ENCODE measurements at places on chromosomes 7 and 10. TPM values are rescaled to one million over a fixed set of nuclear protein-coding genes. Genes with fewer than 3 reads are reported as not detected.

DNA sequence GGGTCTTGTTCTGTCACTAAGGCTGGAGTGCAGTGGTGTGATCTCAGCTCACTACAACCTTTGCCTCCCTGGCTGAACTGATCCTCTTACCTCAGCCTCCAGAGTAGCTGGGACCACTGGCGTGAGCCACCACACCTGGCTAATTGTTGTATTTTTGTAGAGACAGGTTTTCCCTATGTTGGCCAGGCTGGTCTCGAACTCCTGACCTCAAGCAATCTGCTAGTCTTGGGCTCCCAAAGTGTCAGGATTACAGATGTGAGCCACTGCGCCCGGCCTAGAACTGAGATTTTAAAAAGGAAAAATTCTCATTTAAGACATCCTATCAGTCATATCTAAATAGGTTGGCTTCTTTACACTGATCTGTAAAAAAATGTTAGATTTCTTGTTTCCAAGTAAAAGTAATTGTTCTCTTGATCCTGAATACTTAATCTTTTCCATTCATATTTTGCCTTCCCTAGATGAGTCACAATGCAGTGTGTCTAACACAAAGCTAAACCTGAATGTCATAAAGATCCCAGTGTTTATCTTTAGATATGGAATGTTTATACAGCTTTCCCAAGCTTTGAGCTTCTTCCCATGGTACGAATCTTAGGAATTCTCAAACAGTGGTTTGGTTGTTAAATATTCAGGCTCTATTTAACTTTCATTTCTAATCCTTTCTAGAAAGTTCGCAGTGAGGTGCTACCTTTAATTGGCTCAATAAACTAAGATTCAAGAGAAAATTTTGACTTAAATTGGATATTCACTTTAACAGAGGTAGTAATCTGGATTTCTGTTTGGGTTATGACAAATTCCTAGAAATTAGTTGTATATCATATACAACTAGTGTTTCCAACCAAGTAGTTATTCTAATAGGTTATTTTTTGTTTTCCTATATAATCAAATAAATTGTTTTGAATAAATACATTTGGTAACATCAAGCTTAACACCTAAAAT is 12.1 kb upstream of the LAMB1 start:
- DNase-seq = no peak
- no peaks in the 10 kb centered on the region for H3K36me3 ChIP-seq
- no peak overlapping the region for H3K4me3 ChIP-seq
- H3K4me1 ChIP-seq = no peaks in the 10 kb centered on the region

DNA sequence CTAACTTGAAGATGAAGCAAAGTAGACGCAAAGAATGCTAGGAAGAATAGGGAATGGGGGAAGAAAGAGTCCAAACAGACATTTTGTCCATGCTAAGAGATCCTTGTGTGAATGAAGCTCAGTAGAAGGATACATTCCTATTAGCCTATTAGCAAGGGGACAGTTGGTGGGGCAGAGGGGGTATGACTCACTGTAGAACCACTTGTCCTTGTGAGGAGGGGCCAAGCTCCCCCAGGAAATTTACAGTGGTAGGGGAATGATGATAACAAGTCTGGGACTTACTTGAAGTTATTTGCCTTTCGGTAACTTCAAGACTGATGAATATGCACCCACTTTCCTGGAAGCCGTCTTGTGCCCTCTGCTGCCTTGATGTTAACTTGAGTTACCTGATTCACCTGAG is 17.2 kb upstream of the SYPL1 start:
- no peaks in the 10 kb centered on the region for H3K27me3 ChIP-seq
- no peaks in the 10 kb centered on the region for H3K4me1 ChIP-seq
- DNase-seq = no peak

- H3K4me1 ChIP-seq = no peaks in the 10 kb centered on the region
- no peak overlapping the region for H3K4me3 ChIP-seq
- peaks cover 2% of the 10 kb centered on the region for H3K36me3 ChIP-seq
Observed at GRCh38 chr10:79167537-79167936, 98.8 kb downstream of the ZMIZ1 start.

DNA sequence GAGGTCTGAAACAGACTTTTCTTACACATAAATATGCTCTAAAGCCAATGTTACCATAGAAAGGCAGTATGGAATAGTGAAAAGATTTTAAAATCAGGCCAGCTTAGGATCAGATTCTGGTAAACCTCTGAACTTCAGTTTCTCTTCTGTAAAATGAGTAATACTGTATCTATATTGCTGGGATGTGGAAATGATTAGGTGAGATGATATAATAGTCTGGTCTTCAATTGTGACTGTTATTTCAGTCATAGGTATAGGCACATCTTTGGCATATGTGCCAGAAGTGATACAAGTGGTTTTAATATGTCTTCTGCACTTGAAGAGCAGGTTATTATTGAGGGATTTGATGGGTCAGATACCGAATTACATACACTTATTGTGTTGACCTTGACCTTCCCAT is 7.2 kb downstream of the ZNF277 start:
- H3K4me3 ChIP-seq = no peak overlapping the region
- no peaks in the 10 kb centered on the region for H3K4me1 ChIP-seq
- no peaks in the 10 kb centered on the region for H3K36me3 ChIP-seq
- no peak overlapping the region for H3K27ac ChIP-seq

DNA sequence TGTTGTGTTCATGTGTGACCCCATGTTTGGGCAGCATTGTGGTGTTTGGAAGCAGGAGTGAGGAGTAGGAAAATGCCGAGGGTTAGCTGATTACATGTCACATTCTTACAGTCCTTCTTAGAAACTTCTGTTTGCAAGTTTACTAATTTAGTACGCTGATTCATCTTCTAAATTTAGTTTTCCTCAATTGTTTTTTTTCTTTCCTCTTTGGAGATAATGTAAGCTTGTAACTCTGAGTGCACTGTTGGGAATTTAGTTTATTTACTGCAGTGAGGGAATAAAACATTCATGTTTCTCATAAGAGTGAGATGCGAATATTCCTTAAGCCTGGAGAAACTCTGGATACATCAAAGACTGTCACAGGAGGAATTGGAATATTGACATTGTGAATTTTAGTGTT is 135.0 kb downstream of the NT5C2 start:
- H3K27me3 ChIP-seq = no peaks in the 10 kb centered on the region
- H3K36me3 ChIP-seq = no peaks in the 10 kb centered on the region
- no peak overlapping the region for H3K4me3 ChIP-seq

- no peaks in the 10 kb centered on the region for H3K36me3 ChIP-seq
- H3K4me3 ChIP-seq = no peak overlapping the region
Observed at GRCh38 chr10:116099023-116099420, 174.0 kb downstream of the GFRA1 start.

DNA sequence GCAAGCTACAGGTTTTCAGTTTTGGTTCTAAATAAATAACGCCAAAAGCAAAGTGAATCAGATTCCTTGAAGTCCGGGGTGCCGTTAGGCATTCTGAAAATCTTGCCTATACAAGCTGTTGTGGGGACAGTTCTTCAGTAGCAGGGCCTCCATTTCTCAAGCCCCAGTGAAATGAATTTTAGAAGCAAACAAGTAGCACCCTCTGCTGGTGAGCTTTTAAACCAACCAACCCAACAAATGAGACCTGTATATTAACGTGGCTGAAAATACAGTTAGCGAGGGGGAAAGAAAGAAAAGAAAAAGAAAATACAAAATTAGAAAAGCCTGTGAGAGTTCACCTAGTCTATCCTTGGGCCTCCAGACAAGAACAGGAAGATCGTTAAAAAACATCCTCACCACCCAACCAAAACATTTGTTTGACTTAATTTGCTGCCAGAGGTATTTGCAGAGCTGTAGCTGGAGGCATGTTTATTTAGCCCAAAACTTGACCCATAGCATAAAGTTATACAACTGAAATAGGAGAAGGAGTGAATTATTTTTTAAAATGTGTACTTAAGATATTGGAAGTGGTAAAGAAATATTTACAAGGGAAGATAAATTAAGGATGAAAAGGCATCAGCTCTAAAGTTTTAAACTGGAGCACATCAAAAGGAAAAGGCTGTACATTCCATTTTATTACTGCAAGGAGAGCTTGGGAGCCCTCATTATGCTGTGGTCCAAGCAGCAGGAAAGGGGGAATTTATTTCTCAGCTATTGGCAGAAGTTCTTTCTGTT is 98.9 kb downstream of the DYNC1I1 start:
- no peak for DNase-seq
- H3K36me3 ChIP-seq = no peaks in the 10 kb centered on the region
- H3K27ac ChIP-seq = no peak overlapping the region
- no peaks in the 10 kb centered on the region for H3K4me1 ChIP-seq
- H3K27me3 ChIP-seq = no peaks in the 10 kb centered on the region

HOXA6 gene
- total RNA-seq = 0.65 TPM

SPDYE8 gene
- total RNA-seq = not detected

GOLGA7B gene
- 4.6 TPM for total RNA-seq

ZNF138 gene
- total RNA-seq = 6.0 TPM

GIMAP2 gene
- total RNA-seq = 47.5 TPM

CLEC2L gene
- total RNA-seq = 0.71 TPM

ABCB4 gene
- total RNA-seq = 0.63 TPM

ZKSCAN5 gene
- total RNA-seq = 7.4 TPM

PIP gene
- total RNA-seq = not detected
